ENCODE measurements at places on chromosomes 3 and 15. TPM values are rescaled to one million over a fixed set of nuclear protein-coding genes. Genes with fewer than 3 reads are reported as not detected.

- DNase-seq, result peak; percentile 63
Observed at GRCh38 chr15:85543741-85544155, 163.3 kb downstream of the AKAP13 start.

The UTS2B gene
- total RNA-seq, result 0.20 TPM

DNA sequence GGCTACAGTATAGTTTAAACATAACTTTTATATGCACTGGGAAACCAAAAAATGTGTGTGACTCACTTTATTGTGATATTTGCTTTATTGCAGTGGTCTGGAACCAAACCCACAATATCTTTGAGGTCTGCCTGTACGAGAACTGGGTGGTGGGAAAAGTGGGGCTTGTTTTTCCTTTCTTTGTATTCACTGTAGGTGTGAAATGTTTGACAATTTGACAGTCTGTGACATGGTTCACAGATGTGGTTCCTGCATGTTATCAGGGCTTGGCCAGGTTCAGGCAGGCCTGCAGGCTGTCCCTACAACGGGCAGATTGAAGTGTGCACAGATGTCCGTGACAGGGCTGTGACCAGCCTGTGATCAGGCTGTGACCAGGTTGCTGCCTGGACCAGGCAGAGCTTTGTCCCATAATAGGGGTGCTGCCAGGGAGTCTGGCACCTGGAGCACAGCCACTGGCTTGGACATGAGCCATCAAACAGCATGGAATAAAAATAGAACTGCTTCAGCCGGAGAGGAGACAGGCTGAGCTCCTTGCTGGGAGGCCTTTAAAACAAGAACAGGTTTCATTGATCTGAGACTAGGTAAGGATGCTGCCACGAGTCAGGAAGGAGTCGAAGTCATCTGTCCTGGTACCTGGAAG lies 61.0 kb downstream of the KLF13 start:
- DNase-seq, result peak; percentile 47

DNA sequence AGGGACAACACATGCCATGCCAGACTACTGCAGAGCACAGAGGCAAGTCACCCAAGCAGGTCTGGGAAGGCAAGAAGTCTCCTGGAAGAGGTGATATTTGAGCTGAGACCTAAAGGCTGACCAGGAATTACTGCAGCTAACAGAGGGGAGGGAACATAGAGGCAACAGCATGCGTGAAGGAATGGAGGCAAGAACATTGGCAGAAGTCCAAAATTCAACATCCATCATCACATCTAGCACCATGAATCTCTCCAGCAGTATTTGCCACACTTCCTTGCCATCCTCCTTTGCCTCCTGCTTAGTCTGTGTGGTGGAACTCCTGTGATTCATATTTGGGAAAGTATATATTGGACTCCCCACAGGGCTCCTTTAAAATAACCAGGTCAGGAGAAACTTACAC lies 870 bp upstream of the TSEN2 start:
- no peak for DNase-seq

The TICRR gene
- 29.8 TPM for total RNA-seq

DNA sequence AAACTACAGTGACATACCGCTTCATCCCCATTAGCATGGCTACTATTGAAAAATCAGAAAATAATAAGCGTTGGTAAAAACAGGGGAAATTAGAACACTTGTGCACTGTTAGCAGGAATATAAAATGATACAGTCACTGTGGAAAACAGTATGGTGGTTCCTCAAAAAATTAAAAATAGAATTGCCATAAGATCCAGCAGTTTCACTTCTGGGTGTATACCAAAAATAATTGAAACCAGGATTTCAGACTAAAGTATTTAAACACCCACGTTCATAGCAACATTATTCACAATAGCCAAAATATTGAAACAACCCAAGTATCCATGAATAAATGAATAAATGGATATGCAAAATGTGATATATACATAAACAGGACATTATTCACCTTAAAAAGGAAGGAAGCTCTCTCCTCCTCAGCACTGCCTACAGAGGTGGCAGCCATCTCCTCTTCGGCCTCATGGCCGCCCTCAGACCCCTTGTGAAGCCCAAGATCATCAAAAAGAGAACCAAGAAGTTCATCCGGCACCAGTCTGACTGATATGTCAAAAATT lies 34.1 kb downstream of the NGLY1 start:
- no peak for DNase-seq

DNA sequence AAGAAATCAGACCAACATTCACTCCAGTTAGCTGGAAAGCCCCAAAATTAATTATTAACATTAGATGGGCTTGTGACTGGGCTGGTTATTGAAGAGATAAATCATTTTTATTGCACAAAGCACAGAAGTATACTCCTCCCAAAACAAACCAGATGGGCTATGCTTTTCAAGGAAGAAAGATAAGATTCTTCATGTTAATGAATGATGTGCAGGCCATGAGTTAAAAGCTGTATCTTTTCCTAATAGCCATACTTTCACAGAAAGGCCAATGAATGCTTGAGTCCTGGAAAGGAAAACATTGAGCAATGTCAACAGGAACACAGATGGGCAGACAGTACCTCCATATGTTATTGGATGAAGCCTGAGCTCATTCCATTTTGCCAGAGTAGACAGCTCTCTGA lies 55.4 kb downstream of the OCA2 start:
- no peak for DNase-seq

GRCh38 chr3:64316971-64317370 lies 91.7 kb upstream of the PRICKLE2 start:
- no peak for DNase-seq

The TTC23 gene
- 1.6 TPM for total RNA-seq

GRCh38 chr15:96225642-96226259 lies 104.7 kb upstream of the NR2F2 start:
- no peak for DNase-seq

DNA sequence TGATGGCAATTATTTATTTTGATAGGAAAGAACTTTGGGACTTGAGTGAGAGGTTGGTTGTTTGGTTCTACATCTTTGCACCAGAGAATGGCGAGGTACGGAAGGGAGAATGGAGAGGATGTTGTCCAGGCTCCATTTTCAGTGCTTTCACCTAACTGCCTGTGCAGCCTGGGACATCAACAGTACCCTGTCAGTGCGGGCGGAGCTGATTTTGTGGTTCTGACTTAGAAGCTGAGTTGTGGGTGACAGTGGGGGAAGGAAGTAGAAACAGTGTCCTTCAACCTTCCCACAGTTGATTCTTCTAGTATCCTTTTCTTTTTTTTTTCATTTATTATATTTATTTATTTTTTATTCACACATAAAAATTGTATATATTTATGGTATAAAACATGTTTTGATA lies 95.3 kb downstream of the TIGIT start:
- DNase-seq, result peak; percentile 51

- DNase-seq, result no peak
Observed at GRCh38 chr3:140914384-140914945, 27.2 kb upstream of the SLC25A36 start.

DNA sequence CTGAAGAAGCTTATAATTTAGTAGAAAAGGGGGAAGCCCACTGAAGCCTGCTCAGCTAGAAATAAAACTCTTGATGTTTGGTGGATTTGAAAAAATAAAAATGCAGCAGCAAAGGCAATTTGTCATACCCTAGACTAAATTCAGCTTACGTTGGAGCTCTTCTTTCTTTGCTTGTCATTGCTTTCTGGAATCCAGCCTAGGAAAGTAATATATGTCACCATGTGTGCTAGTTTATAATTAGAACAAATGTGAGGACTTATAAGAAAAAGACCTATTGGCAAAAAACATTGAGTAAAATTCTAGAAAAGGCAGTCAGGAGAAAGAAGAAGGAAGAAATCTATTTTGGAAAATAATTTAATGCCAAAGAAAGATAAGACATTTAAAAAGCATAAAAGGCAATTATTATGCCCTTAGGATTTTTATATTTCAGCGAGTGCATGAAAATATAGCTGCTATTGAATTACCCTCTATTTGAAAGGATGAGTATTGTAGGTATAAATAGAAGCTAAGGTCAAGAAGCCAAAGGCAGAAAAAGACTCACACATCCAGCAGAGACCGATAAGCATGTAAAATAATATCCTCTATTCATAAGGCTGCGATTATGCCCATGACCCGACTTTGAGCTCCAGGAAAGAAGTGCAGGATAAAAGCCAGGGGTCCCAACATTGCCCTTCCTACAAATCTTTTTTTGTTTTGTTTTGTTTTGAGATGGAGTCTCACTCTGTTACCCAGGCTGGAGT lies 10.6 kb upstream of the BTBD1 start:
- DNase-seq, result no peak

DNA sequence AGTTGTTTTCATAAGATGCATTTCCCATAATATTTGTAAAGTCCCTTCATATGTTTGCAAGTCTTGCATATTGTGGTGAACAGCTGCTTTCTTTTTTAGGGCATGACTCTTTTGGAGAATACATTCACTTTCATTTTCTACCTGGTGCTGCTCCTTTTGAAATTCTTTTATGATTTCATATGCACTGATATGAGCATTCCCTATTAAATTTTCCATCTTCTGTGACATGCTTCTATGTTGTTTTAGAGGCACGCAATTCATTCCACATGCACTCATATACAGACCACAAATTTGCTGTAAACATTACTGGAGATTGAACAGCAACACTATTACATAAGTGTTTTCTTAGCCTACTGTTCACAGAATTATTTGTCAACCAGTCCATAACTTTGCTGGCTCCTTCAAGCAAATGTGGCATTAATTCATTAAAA lies 92.8 kb upstream of the TNFSF10 start:
- DNase-seq, result no peak

The MESP2 gene
- not detected for total RNA-seq

The HYKK gene
- 3.7 TPM for total RNA-seq

The BLM gene
- 50.2 TPM for total RNA-seq

The GOLGA8T gene
- not detected for total RNA-seq

The DTWD1 gene
- total RNA-seq, result 16.7 TPM

DNA sequence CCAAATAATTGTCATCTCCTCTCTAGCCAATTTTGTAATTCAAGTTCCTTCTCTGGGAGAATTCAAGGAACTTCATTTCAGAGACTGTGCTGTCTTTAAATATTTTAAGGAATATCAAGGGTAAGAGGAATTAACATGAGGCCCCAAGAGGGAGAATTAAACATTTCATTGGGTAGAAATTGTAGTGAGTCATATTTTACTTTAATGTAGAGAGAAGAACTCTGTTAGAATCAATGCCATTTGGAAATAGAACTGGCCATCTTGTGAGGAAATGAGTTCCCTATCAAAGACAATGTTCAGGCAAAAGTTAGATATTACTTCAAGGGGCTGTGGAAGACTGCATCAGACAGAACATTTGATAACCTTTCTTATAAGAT lies 43.5 kb upstream of the TP63 start:
- no peak for DNase-seq

The KNL1 gene
- total RNA-seq, result 69.0 TPM

DNA sequence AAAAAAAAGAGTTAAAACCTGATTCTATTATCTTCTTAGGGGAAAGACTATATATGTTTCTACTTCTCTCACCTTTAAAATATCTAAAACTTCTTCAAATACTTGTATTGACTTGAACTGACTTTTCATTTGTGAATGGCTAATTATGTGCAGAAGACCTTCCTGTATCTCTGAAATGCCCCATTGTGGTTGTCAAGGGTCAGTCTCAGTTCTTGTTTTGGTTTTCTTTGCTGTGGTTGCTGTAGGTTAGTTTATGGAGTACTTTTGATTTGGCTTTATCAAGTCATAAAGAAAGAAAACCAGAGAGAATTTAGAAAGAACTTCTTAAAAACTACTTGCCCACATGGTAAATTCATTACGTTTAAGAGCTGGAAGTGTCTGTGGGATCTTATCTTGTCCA lies 345.3 kb upstream of the POU1F1 start:
- DNase-seq, result no peak

GRCh38 chr3:108001457-108001856 lies 89.4 kb downstream of the CD47 start:
- DNase-seq, result no peak

DNA sequence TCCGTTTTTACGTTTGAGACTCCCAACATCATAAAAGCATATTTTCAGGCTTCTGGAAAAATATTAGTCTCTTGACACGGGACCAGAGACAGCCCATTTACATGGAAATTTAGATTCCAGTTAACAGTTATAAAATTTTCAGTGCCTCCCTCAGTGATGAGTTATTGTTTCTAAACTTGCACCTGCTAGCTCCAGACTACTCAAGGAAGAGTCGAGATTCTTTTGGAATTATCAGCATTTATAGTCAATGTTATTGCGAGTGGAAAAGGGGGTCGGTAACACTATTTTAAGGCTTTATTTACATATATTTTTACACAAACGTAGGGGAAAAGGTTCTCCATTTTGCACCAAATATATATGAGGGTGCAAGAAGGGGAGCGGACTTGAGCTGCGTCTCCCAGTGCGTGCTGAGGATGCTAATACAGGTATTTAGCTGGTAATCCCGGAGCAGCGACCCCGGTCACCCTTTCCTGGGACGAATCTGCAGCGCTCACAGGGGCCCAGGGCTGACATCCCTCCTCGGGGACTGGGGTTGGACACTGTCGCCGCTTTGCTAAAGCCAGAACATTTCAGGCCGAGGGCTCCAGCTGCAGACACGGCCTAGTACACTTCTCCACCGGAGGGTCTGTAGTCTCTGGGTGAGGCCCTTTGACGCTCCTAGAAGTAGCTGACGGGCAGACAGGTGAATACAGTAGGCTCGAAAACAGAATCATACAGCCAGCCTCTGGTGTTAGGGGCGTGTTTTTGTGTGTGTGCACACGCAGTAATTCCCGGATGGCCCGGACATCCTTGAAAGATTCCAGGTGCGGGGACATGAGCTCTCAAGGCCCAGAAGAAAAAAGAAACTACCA lies 729 bp upstream of the ZBTB11 start:
- no peak for DNase-seq

- DNase-seq, result no peak
Observed at GRCh38 chr15:27828746-27829145, 270.4 kb downstream of the OCA2 start.

DNA sequence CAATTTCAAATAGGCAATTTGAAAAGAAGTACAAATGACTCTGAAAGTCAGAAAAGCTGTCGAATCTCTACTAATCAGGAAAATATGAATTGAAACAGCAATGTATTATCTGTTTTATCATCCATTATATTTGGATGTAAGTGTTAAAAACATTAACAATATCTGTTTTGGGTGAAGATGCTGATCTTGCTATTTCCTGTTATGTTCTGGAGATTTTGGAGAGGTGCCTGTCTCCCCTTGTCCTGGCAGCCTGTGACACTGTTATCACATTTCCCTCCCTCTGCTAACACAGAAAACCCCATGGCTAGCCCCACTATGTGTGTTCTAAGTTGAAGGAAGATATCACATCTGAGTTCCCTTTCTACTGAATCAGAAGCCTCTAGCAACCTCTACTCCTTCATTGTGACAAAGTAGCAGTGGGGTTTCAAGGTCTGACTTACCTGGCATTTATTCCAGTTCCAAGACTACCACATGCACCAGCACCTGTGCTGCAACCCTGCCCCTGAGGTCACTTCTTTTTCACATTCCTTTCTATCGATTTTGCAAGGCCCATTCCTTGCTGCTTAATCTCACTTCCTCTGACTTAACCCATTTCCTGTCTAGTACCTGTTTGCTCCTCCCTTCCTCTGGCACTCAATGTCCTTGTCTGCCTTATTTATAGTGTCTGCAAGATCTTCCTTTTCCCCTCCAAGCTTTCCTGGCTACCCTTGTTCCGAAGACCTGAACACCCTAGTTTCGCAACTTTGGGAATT lies 95.5 kb upstream of the COL8A1 start:
- no peak for DNase-seq

- DNase-seq, result no peak
Observed at GRCh38 chr15:95174301-95175259, 943.2 kb downstream of the MCTP2 start.

The FRMD5 gene
- not detected for total RNA-seq

All from activated CD4-positive, alpha-beta T cell treated with anti-CD3 and anti-CD28 coated beads, Interleukin-2, amount 10 ng/mL, durations not matched to agents 7 days and 5 days (primary cell).